ENCODE measurements at places on chromosomes 11 and 22. TPM values are rescaled to one million over a fixed set of nuclear protein-coding genes. Genes with fewer than 3 reads are reported as not detected.

SCGB1D4 gene
- total RNA-seq: not detected

SYT13 gene
- total RNA-seq: 130 TPM

CACNA1I gene
- total RNA-seq: 10.1 TPM

KAT5 gene
- total RNA-seq: 36.4 TPM

LYVE1 gene
- 4.9 TPM for total RNA-seq

GAS2L1 gene
- 3.7 TPM for total RNA-seq

SAA4 gene
- not detected for total RNA-seq

SCGB1D2 gene
- not detected for total RNA-seq

SEPTIN3 gene
- 172 TPM for total RNA-seq

MPZL3 gene
- 0.74 TPM for total RNA-seq

PANX3 gene
- 0.25 TPM for total RNA-seq

SCN3B gene
- 81.4 TPM for total RNA-seq

GLB1L2 gene
- total RNA-seq: 0.98 TPM

DEUP1 gene
- total RNA-seq: 0.49 TPM

HBB gene
- total RNA-seq: 155 TPM

KIF18A gene
- 3.4 TPM for total RNA-seq

DAGLA gene
- total RNA-seq: 7.4 TPM

CALCB gene
- not detected for total RNA-seq

TMEM151A gene
- 7.6 TPM for total RNA-seq

LRRC10B gene
- total RNA-seq: 2.5 TPM

SPI1 gene
- 1.7 TPM for total RNA-seq

PATE2 gene
- 0.25 TPM for total RNA-seq

XKR3 gene
- total RNA-seq: not detected

NUDT22 gene
- 10.6 TPM for total RNA-seq

KCNJ1 gene
- not detected for total RNA-seq

CD59 gene
- 27.8 TPM for total RNA-seq

SSTR3 gene
- total RNA-seq: under 0.01 TPM

MRGPRX3 gene
- total RNA-seq: 0.25 TPM

KIRREL3 gene
- 19.7 TPM for total RNA-seq

OR52I2 gene
- not detected for total RNA-seq

CAT gene
- total RNA-seq: 40.8 TPM

ARFIP2 gene
- 23.4 TPM for total RNA-seq

SPTY2D1 gene
- total RNA-seq: 7.9 TPM
